Chondrocyte (in vitro differentiated cells): ENCODE measurements at places on chromosomes 16 and 17. TPM values are rescaled to one million over a fixed set of nuclear protein-coding genes. Genes with fewer than 3 reads are reported as not detected.

SCGB1C2 gene
- total RNA-seq: not detected in 3 replicates

- DNase-seq: no peak
These were observed 1.4 kb upstream of the BEAN1 start for GRCh38 chr16:66425651-66426050.

DNA sequence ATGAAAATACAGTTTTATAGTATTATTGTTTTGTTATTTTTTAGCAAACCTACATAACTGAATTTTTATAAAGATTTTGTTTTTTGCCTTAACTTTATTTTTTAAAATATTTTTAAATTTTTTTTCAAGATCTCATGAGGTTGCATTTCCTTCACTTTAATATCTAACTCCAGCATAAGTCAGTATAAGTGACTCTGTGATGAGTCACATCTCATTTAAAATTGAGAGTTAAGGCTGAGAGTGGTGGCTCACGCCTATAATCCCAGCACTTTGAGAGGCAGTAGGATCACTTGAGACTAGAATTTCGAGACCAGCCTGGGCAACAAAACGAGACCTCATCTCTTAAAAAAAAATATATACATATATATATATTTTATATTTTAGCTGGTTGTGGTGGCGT is 44.0 kb downstream of the NLK start:
- DNase-seq: no peak

B4GALNT2 gene
- 0.07 TPM in 1 of 3 replicates, not detected in the others for total RNA-seq

GRCh38 chr16:49720225-49720624 is 135.7 kb downstream of the ZNF423 start:
- DNase-seq: no peak

PLEKHM1 gene
- 30.8 to 37.3 TPM (median 31.3 TPM) in 3 replicates for total RNA-seq

DNA sequence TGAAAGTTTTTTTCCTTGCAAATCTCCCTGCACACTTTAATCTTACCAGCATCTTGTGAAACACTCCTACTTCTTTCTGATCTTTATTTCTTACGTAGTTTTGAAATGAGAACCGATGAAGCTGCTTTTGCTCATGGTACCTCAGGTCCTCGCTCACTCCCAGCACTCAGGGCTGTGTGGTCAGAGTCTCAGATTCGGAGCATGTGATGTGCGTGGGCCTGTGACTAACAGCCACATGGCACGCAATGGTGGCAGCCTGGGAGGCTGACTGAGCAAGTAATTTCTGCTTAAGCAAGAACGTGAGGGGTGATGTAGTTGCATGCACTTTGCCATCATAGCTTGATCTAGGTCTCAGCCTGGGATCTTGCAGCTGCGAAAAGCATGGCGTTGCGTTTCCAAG is 624.3 kb downstream of the MAF start:
- DNase-seq: no peak

DNA sequence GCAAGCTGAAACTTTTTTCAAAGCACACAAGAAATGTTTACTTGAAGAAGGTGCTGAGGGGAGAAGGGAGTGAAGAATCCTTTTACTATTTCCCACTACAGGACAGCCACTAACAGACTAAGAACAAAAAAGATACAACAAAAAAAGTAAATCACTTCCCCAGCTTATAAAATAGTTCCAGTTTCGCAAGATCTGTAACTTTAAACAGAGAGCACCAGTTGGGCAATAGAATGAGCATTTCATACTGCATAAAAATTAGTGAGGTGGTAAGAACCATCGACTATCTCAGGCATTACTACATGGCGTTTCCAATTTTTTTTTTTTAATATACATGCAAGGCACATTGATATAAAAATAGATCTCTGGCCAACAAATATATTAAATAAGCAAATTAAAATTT is 11.1 kb downstream of the CRYBA1 start:
- no peak for DNase-seq

- no peak for DNase-seq
These were observed 14.3 kb downstream of the ZP2 start for GRCh38 chr16:21197112-21197511.

TMEM106A gene
- total RNA-seq: 12.0 to 18.3 TPM (median 16.4 TPM) in 3 replicates

DNA sequence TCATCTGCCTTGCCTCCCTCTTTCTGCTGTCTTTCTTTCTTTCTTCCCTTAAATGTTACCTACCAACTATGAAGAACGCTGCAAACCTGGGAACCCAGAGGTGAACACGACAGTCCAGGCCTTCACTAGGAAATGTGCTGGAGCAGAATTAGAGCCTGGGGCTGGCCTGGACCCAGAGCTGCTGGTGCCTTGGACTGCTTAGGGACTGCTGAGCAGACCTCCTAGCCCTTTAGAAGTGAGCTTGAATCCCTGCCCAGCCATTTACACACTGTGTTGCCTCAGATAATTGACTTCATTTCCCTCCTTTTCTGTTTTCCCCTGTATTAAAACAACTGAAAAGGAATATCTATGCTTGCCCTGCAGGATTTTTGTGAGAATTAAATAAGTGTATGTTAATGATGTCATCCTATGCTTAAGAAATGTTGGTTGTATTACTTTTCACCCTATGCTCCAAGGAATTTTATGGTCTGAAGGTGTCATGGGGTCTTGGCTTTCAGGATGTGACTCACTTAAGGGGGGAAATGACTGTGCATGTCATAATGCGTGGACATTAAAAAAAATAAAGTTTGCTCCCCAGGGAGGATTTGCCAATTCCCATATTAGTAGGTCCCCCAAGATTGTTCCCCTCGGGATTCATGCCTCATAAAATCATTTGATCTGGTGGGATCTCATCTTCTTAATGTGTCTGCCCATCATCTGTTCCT is 11.5 kb downstream of the CDH13 start:
- DNase-seq: no peak

ZNF207 gene
- 96.8 to 138 TPM (median 107 TPM) in 3 replicates for total RNA-seq

GRCh38 chr17:79047291-79047920 is 23.4 kb downstream of the C1QTNF1 start:
- peak; percentile 69 for DNase-seq

GRCh38 chr16:2466667-2467527 is 4.2 kb upstream of the NTN3 start:
- no peak for DNase-seq

KRTAP3-2 gene
- not detected in 3 replicates for total RNA-seq

- no peak for DNase-seq
These were observed 36.1 kb downstream of the RNF112 start for GRCh38 chr17:19447085-19447583.

CACNG5 gene
- total RNA-seq: not detected in 3 replicates
